ENCODE measurements at places on chromosomes 6 and 20.

DNA sequence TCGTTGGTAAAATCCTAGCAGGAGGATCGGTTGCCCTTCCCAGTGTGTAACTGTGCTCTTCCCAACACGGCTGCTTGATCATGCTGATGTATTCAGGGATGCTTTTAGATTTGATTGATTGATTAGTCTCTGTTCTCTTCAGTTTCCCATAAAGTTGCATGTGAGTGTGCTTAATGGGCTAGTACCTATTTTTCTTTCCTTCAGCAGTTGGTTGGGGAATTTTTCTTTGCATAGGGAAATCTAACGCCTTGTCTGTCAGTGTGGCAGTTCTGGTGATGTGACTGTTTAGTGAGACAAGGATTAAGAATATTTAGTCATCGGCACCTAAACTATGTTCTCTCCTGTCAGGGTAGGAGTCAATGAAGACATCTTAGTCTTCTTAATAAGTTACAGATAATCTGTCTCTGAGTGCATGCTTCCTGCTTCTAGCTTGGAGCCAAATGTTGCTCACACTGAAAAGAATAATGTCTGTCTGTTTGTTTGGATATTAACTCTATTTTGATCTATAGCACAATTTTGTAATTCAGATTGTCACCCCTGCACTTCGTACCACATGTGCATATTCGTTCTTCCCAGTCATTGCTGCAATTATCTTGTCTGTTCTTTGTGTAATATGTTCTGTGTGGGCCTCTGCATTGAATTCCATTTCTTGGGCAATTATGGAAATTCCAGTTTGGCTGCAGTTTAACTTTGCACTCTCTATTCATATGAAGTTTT lies 169.9 kb downstream of the EDN1 start:
- no peak for DNase-seq

- peak; percentile 9 for DNase-seq
Observed at GRCh38 chr20:25310268-25310920, 62.5 kb downstream of the PYGB start.

- DNase-seq = no peak
Observed at GRCh38 chr6:45521226-45521625, 143.5 kb upstream of the SUPT3H start.

- DNase-seq = no peak
Observed at GRCh38 chr6:41536795-41537758, 9.1 kb upstream of the FOXP4 start.

GRCh38 chr6:169589293-169589692 lies 112.5 kb downstream of the WDR27 start:
- no peak for DNase-seq

DNA sequence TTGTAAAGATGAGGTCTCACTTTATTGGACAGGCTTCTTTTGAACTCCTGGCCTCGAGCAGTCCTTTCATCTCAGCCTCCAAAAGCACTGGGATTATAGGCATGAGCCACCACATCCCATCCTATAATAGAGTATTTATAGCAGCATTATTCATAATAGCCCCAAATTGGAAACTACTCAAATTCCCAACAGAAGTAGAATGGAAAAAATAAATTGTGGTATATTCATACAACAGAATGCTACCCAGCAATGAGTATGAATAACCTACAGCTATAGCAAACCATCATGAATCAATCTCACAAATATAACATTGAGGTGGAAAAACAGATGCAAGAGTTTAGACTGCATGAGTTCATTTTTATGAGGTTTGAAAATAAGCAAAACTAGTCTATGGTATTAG lies 84.8 kb upstream of the BTBD3 start:
- no peak for DNase-seq

GRCh38 chr6:30766461-30767157 lies 22.3 kb upstream of the IER3 start:
- no peak for DNase-seq

All from stimulated activated CD4-positive, alpha-beta T cell treated with anti-CD3 and anti-CD28 coated beads, TNF-alpha, amount 100 ng/mL, for 1 hour (primary cell).